ENCODE measurements at places on chromosomes 1 and 21. TPM values are rescaled to one million over a fixed set of nuclear protein-coding genes. Genes with fewer than 3 reads are reported as not detected.

DNA sequence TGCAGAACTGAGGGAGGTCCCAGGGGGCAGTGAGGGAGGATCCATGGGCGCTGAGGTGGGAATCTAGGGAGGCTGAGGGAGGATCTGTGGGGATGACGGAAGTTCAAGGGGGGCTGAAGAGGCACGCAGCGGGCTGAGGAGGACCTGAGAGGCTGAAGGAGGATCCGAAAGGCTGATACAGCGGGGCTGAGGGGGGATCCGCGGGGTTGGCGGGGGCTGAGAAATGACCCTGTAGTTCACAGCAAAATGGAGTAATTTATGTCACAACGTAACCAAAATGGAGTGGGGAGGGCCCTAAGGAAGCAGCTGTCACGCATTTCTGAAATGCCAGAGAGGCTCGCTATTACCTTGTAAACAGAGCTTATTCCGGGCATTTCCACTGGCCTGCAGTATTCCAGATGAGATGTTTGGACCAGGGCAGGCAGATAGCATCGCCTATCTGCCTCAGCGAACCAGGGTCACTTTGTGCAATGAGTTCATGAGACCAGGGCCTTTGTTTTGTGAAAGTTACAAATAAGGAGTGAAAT is 926 bp upstream of the MRPL55 start:
- DNase-seq = no peak

GRCh38 chr1:68916221-68916902 is 419.5 kb upstream of the DEPDC1 start:
- DNase-seq = peak; percentile 23

DNA sequence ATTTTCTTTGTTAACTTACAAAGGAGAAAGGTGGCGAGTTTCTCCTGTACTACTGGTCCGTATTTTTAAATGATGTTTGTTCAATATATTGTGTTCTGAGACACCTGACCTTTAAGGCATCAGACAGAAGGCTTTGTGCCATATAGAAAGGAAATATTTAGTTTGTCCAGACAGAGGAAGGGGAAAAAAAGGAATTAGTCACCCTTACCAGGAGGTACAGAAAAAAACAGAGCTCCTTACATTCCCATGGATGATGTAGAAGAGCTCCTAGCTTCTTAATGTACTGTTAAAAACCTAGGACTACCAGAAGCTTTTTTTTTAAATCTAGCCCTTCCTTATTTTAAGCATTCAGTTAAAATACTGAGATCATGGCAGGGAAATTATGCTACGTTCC is 12.4 kb upstream of the PODN start:
- no peak for DNase-seq

DNA sequence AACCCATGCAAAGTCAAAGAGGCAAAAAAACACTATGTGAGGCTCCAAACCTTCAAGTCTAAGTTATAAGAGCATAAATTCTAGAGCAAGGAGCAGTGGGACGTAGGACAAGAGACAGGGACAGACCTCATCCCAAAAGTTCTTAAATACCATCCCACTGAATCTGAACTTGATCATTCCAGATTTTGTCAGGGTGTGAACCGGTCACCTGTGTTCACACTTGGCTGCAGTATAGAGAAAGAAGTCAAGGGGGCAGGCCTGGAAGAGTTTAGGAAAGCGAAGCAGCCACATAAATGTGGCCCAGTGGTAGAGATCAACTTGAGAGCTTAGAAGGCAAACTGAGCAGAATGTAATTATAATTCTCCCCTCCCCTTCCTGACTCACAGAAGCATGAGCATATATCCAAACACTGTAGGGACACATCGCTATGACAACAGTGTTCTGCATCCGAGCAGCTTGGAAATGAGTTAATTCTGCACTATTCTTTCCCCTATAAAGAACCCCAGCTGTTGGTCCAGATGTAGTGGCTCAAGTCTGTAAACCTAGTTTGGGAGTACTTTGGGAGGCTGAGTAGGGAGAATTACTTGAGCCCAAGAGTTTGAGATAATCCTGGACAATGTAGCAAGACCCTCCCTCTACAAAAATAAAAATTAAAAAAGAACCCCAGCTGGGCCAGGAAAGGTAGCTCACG is 2.7 kb downstream of the AKR7A2 start:
- DNase-seq = no peak

DNA sequence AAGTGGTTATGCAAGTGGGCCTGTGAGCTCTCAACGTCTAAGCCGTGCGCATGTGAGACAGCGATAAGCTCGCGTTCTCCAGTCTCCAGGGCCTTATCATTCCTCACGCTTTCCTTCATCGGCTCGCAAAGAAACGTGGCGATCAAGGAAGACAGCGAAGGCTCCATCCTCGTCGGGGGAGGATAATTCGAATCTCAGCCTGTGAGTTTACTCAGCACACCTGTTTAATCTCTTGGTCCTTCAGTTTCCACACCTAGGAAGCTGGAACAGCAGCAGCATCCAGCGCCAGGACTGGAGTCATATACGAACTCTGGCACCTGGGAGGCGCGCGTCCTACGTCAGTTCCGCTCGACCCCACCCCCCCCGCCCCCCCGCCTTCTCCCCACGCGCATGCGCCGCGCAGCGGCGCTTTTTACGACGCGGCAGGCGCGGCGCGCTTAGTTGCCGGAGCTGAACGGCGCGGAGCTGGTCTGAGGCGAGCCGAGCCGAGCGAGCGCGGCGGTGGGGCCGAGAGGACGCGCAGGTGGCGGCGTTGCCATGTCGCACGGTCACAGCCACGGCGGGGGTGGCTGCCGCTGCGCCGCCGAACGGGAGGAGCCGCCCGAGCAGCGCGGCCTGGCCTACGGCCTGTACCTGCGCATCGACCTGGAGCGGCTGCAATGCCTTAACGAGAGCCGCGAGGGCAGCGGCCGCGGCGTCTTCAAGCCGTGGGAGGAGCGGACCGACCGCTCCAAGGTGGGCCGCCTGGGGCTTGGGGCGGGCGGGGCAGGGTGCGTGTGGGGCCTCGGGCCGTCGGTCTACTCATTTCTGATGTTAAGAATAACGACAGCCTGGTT is at the start of gene PITHD1:
Gene PITHD1 (plus strand): TSS at position 440 of the 836 bp plus-strand sequence. CDS start 98 bp downstream, at position 538.
- DNase-seq = peak; percentile 86

THEM5 gene
- total RNA-seq = not detected

LCE2A gene
- total RNA-seq = not detected

- no peak for DNase-seq
Observed at GRCh38 chr1:2556678-2557481, 709 bp downstream of the TNFRSF14 start.

DNA sequence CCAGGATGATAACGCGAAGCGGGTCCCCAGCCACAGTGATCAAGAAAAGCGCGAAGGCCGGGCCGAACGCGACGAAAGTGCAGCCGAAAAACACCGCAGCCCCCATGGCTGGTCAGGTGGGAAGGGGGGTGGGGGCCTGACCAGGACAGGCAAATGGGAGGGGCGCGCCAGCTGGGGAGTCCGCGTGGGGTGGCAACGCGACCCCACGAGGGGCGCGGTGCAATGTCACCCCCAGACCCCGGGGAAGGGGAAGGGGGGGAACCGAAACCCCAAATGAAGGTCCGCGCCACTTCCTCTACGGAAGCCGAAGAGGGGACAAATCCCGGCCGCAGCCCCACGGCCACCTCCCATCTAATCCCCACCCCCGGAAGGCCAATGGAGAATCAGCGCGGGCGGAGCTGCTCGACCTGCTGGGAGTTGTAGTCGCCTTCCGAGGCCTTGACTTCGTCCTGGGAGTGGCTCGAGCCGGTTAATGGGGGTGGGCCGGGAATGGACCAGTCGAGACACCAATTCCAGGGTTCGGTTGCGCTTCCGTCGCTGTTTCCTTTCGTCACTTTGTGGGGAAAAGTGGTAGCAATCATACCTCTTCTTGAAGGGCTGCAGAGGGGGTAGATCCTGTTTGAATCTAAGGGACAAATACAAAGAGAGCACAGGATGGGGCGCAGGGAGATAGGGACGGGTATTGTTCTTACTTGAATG is at the start of gene APH1A:
Gene APH1A (minus strand): TSS at position 312 of the 699 bp plus-strand sequence. CDS start 206 bp downstream, at position 106.
- peak; percentile 97 for DNase-seq

DNA sequence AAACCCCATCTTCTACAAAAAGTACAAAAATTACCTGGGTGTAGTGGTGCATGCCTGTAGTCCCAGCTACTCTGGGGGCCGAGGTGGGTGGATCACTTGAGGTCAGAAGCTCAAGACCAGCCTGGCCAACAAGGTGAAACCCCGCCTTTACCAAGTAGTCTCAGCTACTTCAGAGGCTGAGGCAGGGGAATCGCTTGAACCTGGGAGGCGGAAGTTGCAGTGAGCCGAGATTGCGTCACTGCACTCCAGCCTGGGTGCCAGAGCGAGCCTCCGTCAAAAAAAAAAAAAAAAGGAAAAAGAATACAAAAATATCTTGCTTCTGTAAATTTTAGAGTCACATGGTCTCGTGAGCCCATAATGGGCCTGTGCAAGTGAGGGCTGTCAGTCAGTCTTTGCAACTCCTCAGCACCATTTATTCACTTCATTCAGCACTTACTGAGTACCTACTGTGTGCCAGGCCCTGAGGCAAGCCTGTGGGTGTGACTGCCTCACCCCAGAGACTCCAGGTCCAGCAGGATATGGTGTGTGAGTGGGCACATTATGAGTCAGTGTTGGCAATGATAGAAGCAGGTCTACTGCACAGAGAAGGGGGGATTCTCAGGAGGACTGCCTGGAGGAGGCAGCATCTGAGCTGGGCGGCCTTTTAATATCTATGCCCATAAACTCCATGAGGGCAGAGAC is 46.8 kb upstream of the TARDBP start:
- DNase-seq = peak; percentile 37

DNA sequence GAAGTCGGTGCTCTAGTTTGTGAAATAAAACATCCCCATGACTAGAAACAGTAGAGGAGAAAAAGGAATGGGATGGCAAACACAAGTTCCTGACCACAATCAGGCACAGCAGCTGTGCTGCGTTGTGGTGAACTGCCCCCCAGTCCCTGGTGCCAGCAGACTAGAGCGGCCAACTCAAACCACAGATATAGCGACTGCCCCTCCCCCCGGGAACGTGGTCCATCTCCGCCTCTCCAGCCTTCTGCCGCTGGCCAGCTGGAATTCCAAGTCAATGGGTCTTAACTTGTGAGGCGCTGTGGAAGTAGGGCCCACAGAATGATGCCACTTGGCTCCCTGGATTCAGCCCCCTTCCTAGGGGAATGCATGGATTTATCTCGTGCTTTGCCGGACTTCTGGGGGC is 41.6 kb upstream of the ZNF678 start:
- DNase-seq = no peak

FCRL2 gene
- not detected for total RNA-seq

HSD3B2 gene
- not detected for total RNA-seq

GRCh38 chr1:150909585-150910180 is 16.5 kb upstream of the SETDB1 start:
- DNase-seq = no peak

RNASEL gene
- 4.9 TPM for total RNA-seq

DNA sequence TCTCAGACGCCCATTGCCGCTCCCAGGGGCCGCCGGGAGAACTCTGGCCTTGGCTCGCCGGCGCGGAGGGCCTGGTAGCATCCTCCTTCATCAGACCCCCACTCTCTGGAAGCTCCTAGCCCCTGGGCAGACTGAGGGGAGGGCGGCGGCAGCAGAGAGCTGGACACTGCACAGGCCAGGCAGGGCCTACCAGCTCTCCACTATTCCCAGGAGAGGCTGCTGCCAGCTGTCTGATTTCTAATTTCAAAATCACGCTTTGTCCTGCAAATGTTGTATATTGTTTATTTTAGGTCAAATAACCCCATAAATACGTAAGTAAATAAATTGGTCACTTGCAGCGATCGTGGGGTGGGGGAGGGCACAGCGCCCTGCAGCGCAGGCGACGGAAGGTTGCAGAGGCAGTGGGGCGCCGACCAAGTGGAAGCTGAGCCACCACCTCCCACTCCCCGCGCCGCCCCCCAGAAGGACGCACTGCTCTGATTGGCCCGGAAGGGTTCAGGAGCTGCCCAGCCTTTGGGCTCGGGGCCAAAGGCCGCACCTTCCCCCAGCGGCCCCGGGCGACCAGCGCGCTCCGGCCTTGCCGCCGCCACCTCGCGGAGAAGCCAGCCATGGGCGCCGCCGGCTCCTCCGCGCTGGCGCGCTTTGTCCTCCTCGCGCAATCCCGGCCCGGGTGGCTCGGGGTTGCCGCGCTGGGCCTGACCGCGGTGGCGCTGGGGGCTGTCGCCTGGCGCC is at the start of gene MTARC1:
Gene MTARC1 (plus strand): TSS at position 577 of the 732 bp plus-strand sequence. CDS start 32 bp downstream, at position 609.
- peak; percentile 77 for DNase-seq

DNA sequence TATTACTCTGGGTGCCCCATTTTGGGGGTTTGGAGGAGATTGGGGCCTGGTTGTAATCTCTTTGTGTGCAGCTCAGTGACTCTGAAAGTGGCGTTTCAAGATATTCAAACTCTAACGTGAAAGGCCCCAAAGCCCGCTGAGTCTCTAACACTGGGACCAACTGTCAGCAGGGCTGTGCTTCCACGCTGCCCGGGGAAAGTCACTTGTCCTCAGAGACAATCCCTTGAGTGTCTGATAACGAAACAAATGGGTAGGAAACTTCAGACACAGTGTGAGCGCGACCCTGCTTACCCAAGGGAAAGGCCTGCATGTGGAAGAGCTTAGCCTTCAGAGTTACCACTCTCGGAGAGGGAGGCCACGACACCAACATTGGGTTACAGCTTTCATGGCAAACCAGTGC is 837 bp downstream of the UBASH3A start:
- DNase-seq = no peak

CDC20 gene
- 0.34 TPM for total RNA-seq

PYHIN1 gene
- 0.55 TPM for total RNA-seq

DNA sequence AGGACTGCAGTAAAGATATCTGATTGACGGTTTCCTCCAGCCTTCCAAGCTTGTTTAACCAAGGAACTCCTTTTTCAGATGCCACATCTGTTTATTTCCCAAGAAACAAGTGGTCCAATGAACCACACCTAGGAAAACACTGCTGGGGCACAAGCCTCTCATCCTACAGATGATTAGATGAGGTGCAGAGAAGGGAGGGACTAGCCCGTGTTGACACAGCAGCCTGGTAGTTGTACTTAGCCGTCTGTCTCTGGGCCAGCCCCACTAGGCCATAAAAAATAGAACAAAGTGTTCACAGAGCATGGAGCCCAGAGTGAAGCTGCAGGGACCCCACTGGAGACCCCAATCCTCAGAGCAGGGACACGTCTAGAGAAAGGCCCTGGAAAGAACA is 32.1 kb downstream of the LRP8 start:
- DNase-seq = no peak

CSMD2 gene
- 0.58 TPM for total RNA-seq

CFHR1 gene
- total RNA-seq = not detected

DNA sequence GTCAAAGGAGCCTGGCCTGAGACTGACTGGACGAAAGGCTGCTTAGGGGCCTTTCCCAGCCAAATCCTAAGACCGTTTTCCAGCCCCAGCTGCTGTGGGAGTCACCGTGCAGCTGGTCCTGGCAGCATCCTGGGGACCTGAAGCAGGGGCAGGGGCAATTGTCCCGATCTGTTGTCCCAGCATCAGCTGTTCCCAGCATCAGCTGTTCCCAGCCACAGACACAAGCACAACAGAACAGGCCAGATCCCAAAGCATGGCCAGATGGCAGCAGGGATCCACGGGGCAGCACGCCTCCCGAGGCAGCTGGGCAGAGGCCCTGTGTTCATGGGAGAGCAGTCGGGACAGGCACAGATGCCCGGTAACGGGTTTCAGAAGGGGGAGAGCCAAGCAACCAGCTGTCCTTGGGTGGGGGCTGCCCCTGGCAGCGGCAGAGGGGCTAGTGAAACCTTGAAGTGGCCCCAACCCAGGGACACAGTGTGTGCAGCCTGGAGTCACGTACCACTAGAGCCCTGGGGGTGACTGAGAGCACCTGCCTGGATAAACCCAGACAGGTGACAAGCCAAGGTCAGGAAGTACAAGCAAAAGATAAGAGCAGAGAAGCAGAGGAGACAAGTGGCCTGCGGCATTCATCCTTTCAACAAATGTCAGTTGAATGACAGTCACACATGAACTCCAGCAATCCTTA is 13.3 kb downstream of the CELA2B start:
- DNase-seq = no peak

LRRC53 gene
- not detected for total RNA-seq

CFHR4 gene
- total RNA-seq = not detected
